ENCODE measurements at places on chromosomes 13 and 19.

DNA sequence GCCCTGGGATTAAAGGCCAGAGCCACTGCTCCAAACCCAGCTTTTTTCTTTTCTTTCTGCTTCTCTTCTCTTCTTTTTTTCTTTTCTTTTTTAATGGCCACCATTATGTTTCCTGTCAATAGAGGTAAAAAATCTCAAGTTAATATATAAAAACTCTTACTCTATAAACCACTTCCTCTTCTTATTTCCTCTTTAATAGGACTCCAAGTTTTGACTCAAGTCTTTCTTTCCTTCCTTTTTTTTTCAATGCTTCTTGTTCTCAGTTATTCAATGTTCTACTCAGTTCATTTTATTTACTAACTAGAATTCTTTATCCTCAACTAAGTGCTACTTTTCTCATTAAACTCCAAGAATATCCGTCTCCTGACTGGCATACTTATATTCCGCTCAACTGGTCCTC is 27.1 kb upstream of the MYCBP2 start:
- DNase-seq: no peak

- DNase-seq: no peak
Observed at GRCh38 chr19:2303211-2303798, 4.6 kb downstream of the LINGO3 start.

GRCh38 chr13:33034882-33035520 is 18.8 kb downstream of the KL start:
- no peak for DNase-seq

DNA sequence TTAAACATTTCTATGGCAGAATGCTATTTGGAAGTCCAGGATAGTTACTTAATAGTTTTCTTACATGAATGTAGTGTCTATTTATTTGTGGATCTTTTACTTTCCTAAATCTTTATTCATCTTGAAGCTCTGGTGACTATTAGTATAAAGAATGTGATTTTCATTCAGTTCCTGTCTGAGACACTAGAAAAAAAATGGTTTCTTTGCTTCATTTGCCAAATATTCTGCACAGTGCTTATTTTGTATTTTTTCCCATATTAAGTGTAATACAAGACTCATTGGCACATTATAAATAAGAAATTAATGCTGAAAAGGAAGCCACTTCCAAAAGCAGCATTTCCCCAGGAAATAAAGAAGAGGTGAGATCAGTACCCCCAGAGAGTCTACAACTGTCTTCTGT is 109.8 kb downstream of the POSTN start:
- DNase-seq: no peak

Data from LHCN-M2 (cell line).